ENCODE measurements at places on chromosomes 1 and 21. TPM values are rescaled to one million over a fixed set of nuclear protein-coding genes. Genes with fewer than 3 reads are reported as not detected.

DNA sequence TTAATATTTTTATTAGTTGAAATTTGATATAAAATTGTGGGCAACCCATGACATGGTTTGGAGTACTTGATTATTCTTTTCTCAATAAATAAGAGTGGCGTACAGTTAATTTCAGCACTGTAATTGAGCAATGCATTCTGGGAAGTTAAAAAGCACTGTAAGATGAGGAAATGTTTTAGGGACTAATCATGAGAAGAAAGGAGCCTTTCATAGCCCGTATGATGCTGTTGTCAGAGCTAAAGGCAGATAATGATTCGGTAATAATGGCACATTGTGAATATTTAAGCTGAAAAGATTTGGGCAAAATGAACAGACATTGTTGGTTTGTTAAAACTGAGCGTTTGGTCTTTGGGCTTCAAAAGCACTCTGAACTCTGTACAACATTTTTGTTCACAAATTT, 139.3 kb downstream of the NFIA start:
- DNase-seq, result no peak

DNA sequence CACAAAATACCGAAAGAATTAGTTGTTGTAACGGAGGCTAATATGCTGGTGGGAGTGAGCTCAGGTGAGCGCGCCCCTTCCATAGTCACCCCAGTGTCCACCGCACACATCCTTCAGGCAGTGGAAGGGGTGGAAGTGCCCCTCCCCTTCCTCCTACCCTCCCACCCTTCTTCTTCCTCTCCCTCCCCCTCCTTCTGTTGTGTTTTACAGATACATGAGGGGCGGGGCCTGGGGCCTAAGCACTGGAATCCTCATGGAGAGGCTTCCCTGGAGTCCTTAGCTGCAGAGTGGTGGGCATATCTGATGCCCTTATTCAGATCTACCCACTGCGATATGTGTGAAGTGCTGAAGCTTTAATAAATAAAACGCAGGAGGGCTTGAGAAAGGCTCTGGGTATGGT, 10.3 kb upstream of the ADARB1 start:
- no peak for DNase-seq

The WDR64 gene
- not detected for total RNA-seq

- DNase-seq, result no peak
Observed at GRCh38 chr1:176058686-176059085, 148.4 kb downstream of the COP1 start.

DNA sequence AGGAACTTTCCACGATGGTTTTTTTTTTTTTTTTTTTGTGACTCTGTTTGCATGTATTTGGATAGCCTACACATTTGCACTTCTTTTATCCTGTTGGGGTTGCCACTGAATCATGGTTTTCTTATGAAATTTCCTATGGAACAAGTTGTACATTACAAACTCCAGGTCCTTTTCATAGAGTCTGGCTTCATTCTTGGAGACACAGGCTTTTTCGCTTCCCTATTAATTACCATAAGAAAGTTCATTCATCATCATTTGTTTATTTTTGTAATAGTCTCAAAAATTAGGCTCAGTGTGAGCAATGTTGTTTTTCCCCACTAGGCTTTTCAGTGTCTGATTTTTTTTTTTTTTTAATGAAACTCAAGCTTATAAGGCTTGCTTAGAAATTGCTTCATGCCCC, 179.4 kb downstream of the FMN2 start:
- DNase-seq, result no peak

DNA sequence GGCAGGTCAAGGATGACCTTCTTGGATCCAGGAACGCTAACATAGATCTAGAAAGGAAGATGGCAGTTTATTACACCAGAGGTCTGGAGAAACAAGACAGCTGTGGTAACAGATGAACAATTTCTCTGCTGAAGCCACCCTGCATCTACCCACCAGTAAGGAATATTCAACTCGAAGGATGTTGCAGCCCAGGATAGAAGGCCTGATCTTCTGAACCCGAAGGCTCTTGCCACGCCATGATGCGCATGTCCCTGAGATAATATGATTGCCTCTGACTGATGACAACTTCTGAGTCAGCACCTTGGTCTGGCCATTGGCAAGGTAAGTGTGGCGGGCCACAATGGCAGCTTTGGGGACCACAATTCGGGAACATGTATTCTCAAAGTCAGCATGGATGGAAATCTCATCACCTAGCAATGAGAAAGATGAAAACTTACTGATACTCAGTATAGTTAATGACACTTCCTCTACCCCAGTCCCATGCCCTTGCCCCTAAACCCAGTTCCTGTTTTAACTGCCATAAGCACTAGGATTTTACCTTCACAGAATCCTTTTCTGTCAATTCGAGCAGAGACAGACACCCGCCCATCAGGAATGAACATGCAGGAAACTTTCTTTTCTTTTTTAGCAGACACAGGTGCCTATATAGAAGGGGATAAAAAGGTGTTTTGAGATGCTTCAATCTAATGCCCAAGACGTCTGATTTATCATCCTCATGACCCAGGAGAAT, 1.8 kb downstream of the TXNIP start:
- DNase-seq, result peak; percentile 80

GRCh38 chr1:73766786-73767348, 431.1 kb downstream of the LRRIQ3 start:
- no peak for DNase-seq

The KDF1 gene
- total RNA-seq, result 0.18 TPM

- DNase-seq, result peak; percentile 63
Observed at GRCh38 chr1:205458777-205459566, 3.1 kb upstream of the BLACAT1 start.

GRCh38 chr1:33234588-33234990, 21.7 kb upstream of the ZNF362 start:
- no peak for DNase-seq

DNA sequence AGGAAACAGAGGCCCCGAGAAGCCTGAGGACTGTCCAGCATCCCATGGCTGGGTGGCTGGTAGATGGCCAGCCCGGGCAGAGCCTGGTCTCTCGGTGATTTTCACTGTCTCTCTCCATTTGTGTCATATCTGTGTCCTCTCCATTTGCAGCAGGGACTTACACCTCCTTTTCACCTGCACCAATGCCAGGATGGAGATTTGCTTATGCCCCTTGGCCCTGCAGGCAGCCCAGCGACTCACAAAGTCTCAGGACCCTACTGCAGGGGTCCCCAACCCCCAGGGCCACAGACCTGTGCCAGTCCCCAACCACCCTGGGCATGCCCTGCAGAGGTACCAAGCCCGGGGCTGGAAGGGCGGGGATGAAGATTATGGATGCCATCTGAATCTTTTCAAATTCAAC, 201.6 kb downstream of the RHOU start:
- no peak for DNase-seq

DNA sequence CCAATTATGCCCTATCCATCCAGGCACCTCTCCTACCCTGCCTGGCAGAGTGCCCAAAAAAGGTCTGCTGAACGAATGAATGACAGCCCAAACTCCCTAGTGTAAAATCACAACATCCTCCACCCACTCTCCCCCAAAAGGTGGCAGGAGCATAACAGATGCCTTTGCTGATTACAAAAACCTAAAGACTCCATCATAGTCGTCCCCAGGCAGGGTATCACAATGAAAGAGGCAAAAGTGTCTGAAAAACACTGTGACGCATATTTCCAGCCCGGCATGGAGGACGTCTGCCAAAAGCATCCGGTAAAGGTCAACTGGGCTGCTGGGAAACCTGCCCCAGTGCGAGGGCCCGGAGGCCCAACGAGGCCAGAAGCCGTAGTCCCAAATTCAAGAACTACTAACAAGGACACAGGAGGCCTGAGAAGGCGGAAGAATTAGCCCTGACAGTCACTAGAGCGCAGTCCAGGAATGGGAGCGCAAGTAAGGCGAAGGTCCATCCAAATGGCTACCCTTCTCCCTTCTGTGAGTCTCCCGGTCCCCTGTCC, 576 bp downstream of the SMIM12 start:
- peak; percentile 70 for DNase-seq

The HUNK gene
- 0.20 TPM for total RNA-seq

The PLEKHN1 gene
- total RNA-seq, result 1.3 TPM

DNA sequence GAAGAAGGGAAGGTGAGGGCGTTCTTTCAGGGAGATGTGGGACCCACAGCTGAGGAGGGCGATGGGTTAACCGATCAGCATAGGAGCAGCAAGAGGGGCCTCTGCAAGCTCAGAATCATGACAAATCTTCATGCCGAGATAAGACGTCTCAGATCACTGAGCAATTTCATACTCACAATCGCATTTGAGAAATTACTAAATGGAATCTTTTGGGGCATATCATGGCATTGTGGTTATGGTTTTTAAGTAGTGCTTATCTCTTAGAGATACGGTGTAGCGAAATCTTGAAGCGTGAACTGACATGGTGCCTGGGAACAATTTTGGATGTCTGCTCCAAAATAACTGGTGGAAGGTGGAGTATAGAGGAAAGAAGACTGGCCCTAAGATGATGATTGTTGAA, 6.2 kb downstream of the TNNT2 start:
- no peak for DNase-seq

- peak; percentile 56 for DNase-seq
Observed at GRCh38 chr1:36864182-36864822, 170.0 kb downstream of the GRIK3 start.

GRCh38 chr1:22763487-22764200, 53.0 kb downstream of the EPHB2 start:
- DNase-seq, result no peak

- DNase-seq, result no peak
Observed at GRCh38 chr1:165666152-165666825, 32.1 kb downstream of the ALDH9A1 start.

- no peak for DNase-seq
Observed at GRCh38 chr21:25967901-25968438, 202.6 kb downstream of the APP start.

The FAM72B gene
- 32.1 TPM for total RNA-seq

DNA sequence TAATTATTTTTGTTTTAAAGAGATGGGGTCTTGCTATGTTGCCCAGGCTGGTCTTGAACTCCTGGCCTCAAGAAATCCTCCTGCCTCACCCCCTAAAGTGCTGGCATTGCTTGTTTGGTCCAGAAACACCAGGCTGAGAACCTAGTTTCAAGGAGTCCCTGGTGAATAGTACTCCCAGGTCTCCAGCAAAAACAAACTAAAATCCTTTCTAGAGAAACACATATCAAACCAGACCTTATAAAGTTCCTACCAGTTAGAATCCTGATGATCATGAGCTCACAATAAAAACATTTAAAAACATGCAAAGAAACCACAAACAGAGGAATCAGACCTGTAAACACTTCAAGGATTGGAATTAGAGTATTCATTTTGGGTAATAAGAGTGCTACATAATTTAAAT, 34.4 kb upstream of the PADI1 start:
- no peak for DNase-seq

DNA sequence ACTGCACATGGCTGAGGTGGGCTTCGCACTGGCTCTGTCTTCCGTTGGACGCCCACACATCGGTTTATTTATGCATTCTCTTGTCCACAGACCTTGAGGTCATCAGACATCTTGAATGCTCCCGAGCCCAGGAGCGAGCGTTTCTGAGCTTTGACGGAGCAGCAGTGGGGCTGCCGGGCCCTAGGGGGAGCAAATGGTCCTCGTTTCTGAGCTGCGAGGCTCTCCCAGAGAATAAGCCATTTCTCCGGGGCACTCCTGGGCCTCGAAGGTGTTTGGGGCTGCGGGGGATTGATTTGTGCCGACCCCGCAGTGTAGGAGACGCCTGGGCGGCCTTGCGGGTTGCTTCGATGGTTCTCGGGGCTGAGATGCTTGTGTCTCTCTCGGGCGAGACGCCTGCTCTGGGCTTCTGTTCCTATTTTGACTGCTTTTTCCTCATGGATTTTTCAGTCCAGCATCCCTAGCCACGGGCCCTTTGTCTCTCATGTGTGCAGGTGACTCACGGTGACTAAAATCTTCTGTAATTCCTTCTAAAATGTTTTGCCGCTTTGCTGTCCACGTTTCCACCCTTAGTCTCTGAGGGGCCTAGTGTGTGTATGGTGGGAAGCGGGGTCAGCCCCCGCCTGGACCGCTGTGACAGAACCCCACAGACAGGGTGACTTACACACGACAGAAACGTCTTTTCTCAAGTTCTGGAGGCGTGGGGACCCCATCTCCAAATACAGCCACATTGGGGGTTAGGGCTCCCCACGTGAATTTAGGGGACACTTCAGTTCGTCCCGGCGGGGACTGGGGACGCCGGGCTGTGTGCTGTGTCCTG, 62.1 kb downstream of the FAAP20 start:
- peak; percentile 49 for DNase-seq

DNA sequence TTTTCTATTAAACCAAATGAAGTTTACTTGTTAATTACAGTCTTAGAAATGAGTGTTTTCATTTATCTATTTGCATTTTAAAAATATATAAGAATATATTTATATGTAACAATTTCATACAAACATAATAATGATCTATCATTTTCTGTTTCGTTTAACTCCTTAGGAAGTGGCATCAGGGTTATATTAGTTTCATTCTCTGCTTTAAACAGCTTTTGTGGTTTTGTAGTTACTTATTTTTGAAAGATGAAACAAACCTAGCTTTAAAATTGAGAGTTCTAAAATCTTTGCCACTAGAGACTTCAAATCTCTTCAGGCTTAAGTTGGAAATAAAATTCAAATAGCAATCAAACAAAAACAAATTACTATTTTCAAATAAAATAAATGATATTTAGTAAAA, 2110.6 kb downstream of the MRPL39 start:
- DNase-seq, result no peak

- DNase-seq, result no peak
Observed at GRCh38 chr21:45594721-45595489, 48.6 kb upstream of the PCBP3 start.

The EPB41 gene
- total RNA-seq, result 80.3 TPM

- DNase-seq, result no peak
Observed at GRCh38 chr1:24420547-24420946, 4.9 kb downstream of the NIPAL3 start.

GRCh38 chr1:43349594-43350306, 9.0 kb upstream of the CDC20 start:
- DNase-seq, result no peak

The PLA2G2D gene
- total RNA-seq, result not detected

The ICOSLG gene
- total RNA-seq, result 5.9 TPM

DNA sequence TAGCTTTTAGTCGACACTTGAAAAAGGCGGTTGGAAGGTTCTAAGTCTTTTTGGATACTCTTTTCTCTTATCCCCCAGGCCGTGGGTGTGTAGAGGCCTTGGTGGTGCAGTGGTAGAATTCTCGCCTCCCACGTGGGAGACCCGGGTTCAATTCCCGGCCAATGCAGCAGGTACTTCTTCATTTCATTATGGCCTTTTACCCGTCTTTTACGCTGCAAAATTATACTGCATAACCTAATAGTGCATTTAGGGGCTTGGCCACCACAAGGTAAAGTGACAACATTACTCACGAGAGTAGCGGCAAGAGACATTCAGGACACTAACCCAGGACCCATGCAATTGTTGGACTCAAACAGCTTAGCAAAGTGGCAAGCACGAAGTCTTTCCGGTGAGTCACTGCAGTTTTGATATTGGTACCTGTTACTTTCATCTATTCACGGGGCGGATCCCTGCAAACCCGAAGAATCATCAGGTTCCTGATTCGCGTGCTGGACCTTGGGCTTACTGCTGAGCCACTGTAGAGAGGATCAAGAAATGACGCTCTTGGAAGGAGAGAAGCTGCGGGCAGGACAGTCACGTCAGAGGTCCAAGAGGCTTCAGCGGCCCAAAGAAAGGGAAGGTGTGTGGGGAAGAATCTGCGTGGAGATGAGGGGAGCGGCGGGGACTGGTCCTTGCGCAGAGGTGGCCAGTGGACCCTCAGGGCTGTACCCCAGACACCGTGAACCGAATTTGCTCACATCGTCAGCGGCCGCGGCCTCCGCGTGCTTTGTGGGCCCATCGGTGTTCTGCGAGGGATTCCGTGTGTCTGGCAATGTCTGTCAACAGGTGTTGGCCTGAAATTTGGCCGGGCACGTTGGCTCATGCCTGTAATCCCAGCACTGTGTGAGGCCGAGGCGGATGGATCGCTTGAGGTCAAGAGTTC, 12.9 kb upstream of the RNU1-4 start:
- peak; percentile 81 for DNase-seq

All from activated CD8-positive, alpha-beta T cell treated with anti-CD3 and anti-CD28 coated beads for 36 hours (primary cell).